ENCODE measurements at places on chromosomes 2 and 18.

DNA sequence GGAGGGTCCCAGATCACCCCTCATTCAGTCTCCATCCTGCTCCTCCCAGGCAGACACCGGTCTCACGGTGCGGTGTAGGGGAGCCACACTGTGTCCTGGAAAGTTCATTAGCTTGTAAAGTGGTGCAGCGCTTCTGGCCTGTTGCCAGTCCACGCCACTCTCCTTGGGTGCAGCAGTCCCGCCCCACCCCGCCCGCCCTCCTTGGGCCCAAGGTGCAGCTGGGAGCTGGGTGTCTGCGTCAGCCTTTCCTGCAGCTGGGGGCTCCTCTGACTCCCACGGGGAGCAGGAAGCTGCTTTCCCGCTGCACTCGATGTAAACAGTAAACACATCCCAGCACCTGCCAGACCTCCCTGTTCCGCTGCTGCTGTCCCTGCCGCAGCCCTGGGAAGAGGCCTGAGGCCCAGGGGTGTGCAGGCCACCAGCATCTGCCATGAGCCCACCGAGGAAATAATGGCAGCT is 53.8 kb upstream of the ASB18 start:
- DNase-seq = no peak

DNA sequence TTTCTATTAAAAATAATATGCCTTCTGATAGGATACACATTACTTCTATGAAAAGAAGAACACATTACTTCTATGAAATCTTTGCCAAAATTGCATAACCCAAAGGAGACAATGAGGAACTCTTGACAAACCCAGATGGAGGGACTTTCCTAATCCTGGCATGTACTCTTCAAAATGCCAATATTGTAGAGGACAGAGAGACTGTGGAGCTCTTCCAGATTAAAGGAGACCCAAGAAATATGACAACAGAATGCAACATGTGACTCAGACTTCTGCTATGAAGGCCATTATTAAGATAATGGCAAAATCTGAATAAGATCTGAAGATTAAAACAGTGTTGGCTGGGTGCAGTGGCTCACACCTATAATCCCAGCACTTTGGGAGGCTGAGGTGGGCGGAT is 22.2 kb downstream of the SOWAHC start:
- no peak for DNase-seq

- DNase-seq = no peak
These were observed 179.4 kb upstream of the SESTD1 start for GRCh38 chr2:179444056-179444455.

- no peak for DNase-seq
These were observed 98.8 kb downstream of the TNS1 start for GRCh38 chr2:217903859-217904613.

- no peak for DNase-seq
These were observed 158.7 kb downstream of the HAUS1 start for GRCh38 chr18:46262856-46263255.

- DNase-seq = no peak
These were observed 54.5 kb upstream of the BIN1 start for GRCh38 chr2:127161176-127162136.

- DNase-seq = no peak
These were observed 435.8 kb upstream of the MEIS1 start for GRCh38 chr2:65999103-65999502.

DNA sequence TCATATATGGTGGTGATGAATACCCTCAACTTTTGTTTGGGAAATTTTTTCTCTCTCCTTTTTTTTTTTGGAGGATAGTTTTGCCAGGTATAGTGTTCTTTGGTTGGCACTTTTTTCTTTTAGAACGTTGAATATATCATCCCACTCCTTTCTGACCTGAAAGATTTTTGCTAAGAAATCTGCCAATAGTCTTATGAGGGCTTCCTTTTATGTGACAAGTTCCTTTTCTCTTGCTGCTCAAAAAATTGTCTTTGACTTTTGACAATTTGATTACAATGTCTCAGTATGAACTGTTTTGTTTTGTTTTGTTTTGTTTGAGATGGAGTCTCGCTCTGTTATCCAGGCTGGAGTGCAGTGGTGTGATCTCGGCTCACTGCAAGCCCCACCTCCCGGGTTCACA is 21.5 kb downstream of the GNAL start:
- no peak for DNase-seq
